ENCODE measurements at places on chromosomes 6 and 20. TPM values are rescaled to one million over a fixed set of nuclear protein-coding genes. Genes with fewer than 3 reads are reported as not detected.

- no peak overlapping the region for H3K27ac ChIP-seq
- no peak for DNase-seq
- H3K36me3 ChIP-seq = no peaks in the 10 kb centered on the region
- peaks cover 9% of the 10 kb centered on the region for H3K4me1 ChIP-seq
These were observed 33.8 kb downstream of the GMPR start for GRCh38 chr6:16272201-16272600.

GRCh38 chr6:159214281-159214680 lies 45.1 kb downstream of the FNDC1 start:
- no peak for DNase-seq
- no peaks in the 10 kb centered on the region for H3K4me1 ChIP-seq

GRCh38 chr6:90362318-90362717 lies 65.7 kb upstream of the BACH2 start:
- no peak for DNase-seq
- no peaks in the 10 kb centered on the region for H3K4me1 ChIP-seq
- no peak overlapping the region for H3K27ac ChIP-seq
- H3K36me3 ChIP-seq = no peaks in the 10 kb centered on the region

GRCh38 chr6:125211352-125211751 lies 57.8 kb downstream of the TPD52L1 start:
- H3K36me3 ChIP-seq = no peaks in the 10 kb centered on the region
- no peaks in the 10 kb centered on the region for H3K4me1 ChIP-seq
- DNase-seq = no peak

CST2 gene
- not detected for total RNA-seq

SLPI gene
- total RNA-seq = 5.4 TPM

UBE2C gene
- total RNA-seq = 205 TPM

LY6G6F gene
- not detected for total RNA-seq

Data from HCT116 (cell line).